NT2/D1 (cell line): ENCODE measurements at places on chromosomes 1 and 21.
A peak's percentile ranks its signal among the peaks of the same experiment; 100 is the strongest.

- DNase-seq = no peak
These were observed 17.4 kb downstream of the SNX27 start for GRCh38 chr1:151629278-151629677.

DNA sequence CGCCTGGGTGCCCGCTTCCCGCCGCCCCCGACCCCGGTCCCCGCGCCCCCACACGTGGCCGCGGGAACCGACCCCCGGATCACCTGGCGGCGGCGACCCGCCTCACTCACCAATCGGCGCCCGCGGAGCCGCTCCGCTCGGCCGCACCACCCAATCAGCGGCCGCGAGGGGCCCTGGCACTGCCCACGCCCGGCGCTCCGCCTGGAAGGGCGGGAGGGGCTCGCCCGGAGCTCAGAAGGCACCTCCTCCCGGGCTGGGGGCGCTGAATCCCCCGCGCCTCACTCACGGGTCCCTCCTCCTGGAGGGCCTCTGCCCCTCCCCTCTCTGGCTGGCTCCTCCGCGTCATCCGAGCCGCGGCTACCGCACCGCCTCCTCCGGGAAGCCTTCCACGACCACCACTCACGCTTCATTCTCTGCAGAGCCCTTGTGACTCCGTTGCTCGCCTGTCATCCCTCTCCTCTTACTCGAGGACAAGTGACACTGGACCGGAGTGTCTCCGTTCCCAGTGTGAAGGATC lies 374 bp downstream of the SH2D5 start:
- DNase-seq = peak; percentile 35

- no peak for DNase-seq
These were observed 35.0 kb upstream of the HUNK start for GRCh38 chr21:31837618-31838390.

DNA sequence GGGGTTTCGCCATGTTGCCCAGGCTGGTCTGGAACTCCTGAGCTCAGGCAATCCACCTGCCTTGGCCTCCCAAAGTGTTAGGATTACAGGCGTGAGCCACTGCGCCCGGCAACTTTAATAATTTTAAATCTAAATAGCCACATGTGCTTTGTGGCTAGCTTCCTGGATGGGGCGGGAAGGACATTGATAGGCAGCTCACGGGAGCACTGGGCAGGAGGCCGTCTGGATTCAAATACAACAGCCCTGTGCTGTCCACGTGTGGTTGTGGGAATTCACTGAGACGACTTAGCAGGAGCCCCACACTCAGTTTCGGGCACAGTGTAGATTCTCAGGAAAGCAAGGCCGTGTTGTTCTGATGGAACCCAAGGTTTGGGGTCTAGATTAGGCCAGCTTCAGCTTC lies 177.1 kb downstream of the ETS2 start:
- no peak for DNase-seq

- DNase-seq = no peak
These were observed 1.2 kb downstream of the SYTL1 start for GRCh38 chr1:27342778-27343638.

DNA sequence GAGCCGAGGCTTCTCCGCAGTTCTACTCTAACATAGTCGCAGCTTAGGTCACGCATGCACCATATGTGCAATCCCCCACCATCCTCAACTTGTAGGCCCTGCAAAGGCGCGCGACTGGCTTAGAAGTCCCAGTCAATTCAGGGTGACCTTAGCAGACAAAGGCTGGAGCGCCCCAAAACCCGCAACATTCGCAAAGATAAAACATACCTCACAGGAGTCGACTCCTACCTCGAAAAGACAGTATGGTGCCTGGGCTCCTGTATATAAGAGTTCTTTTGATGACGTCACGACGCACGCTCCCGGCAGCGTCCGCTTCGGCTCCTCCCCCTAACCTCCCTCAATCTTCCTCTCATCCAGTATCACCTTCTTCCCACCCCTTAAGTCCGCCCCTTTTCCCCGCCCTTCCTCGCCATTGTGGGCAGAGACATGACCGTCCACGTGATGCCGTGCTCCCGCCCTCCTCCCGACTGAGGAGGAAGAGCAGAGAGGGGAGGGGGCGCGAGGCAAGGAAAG lies at the start of gene GAS5:
GAS5 (minus strand) TSS at position 237 of the 513 bp plus-strand sequence.
- peak; percentile 100 for DNase-seq

DNA sequence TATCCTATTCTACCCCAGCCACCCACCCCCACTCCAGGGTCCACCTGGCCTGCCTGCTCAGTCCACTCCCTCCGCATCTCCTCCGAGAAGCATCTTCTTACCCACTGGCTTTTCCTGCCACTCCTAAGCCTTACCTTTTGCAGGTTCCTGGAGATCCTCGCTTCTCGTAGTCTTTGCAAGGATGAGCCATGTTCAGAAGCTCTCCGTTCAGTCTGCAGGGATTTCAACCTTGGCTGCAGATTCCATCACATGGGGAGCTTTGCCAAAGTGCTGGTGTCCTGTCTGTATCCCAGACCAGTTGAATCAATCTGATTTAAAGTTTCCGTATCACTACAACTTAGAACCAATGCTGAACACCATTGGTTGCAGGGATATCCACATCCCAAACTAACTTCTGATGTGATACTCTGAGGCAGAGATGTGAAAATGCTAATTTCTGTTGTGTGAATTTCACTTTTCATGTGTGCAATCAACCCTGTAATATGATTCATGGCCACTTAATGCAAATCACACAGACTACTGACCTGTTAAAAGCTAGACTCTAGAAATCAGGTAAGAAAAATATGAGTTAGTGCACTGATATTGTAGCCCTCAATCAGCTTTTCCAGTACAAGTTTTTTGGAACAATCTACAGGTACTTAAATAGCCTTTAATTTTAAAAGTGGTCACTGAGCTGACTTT lies 61.9 kb downstream of the CAPN2 start:
- no peak for DNase-seq

- no peak for DNase-seq
These were observed 257.5 kb downstream of the TOMM20 start for GRCh38 chr1:234871039-234871709.

- DNase-seq = no peak
These were observed 73.7 kb downstream of the DMRTB1 start for GRCh38 chr1:53532912-53533311.

- peak; percentile 72 for DNase-seq
These were observed 8.1 kb downstream of the ADPRS start for GRCh38 chr1:36096500-36097432.

DNA sequence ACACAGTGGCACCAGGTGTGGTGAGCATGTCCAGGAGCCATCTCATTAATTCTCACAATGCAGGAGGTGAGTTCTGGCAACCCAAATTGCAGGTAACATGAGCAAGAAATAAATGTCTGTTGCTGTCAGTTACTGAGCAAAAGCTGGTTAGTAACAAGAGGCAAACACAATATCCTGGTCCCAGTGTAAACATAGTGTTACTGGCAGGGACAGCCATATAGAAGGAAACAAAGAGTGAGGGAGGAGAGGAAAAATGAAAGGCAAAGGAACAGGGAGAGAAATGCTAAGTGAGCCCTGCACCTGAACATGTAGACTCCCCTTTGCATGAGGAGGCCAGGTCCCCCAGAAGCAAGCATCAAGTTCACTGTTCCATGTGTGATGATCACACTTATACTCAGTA lies 203.6 kb downstream of the TRABD2B start:
- DNase-seq = no peak
